Esophagus muscularis mucosa (tissue), 4 donors: ENCODE measurements at places on chromosomes 6 and 20. TPM values are rescaled to one million over a fixed set of nuclear protein-coding genes. Genes with fewer than 3 reads are reported as not detected.

DNA sequence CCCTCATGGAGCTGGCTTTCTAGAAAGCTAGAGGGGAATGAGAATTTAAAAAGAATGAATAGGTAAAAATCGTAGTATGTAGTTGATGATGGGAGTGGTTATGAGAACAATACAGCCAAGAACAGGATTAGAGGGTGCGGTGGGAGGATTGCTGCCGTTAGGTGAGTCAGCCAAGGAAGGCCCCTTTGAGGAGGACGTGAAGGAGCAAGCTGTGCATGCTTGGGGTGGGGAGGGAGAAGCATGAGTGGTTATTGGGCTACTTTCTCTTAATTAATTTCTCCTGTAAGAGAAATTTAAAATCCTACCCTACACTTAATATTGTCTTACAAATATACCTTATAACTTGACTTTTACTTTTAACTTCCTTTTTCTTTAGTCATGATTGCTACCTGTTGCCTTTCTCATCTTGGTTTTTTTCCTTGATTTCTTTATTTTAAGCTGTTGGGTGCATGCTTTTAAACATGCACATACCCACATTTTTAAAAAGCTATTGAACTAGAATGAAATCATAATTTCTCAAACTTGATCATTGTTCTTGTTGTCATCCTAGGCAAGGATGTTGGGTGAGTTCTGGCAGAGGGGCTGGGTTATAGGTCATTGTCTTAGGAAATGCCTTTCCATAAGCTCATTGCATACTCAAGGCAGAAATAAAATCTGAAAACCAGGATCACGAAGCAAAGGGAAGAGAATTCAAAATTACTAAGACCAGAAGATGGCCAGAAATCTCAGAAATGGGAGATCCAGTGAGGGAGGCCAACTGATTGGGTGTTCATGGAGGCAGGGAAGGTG is 114.5 kb downstream of the TCP11 start:
- peaks cover 83% of the 10 kb centered on the region for H3K4me1 ChIP-seq
- peaks cover 11% of the 10 kb centered on the region for H3K36me3 ChIP-seq
- DNase-seq = no peak
- H3K4me3 ChIP-seq = peak overlapping the region; percentile 71
- no peaks in the 10 kb centered on the region for H3K27me3 ChIP-seq
- H3K27ac ChIP-seq = peak overlapping the region; percentile 97

DNA sequence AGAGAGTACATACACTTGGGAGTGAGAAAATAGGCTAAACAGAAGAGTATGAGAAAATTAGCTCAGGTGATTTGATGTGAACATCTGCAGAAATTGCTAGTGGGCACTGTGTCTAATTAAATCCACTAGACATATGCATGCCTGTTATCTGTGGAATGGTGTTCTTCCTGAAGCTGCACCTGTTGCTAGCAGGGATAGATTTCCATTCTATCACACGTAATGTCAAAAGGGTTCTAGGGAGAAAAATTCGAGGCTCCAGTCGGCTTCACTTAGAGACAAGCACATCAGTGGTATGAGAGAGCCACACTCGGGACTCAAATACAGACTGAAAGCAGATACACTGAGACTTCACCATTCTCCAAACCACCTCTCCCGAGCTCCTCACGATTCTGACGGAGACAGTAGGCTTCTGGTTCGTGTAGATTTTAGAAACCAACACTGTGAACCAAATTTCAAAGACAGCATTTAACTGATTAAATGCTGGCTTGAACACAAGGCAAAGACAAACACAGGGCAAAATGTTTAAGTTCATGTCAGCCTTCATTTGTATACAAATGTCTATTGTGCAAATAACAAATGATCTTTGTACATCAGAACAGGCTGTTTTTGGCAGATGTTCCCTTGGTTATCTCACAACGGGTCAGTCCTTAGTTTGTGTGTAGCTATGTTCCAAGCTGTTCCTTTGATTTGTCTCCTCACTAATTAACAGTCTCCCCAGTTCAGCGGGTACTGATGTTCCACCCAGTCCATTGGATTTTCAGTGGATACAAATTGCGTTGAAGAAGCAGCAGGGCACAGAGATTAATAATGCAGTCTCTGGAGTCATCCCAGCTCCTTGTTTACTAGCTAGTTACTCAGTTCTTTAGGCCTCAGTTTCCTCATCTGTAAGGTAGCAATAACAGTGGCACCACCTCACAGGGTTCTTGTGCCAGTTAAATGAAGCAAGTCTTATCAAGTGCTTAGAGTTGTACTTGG is 131.0 kb upstream of the IFNGR1 start:
- peaks cover 11% of the 10 kb centered on the region for H3K4me1 ChIP-seq
- DNase-seq = no peak
- H3K27ac ChIP-seq = no peak overlapping the region
- H3K27me3 ChIP-seq = no peaks in the 10 kb centered on the region
- no peak overlapping the region for H3K4me3 ChIP-seq

DNA sequence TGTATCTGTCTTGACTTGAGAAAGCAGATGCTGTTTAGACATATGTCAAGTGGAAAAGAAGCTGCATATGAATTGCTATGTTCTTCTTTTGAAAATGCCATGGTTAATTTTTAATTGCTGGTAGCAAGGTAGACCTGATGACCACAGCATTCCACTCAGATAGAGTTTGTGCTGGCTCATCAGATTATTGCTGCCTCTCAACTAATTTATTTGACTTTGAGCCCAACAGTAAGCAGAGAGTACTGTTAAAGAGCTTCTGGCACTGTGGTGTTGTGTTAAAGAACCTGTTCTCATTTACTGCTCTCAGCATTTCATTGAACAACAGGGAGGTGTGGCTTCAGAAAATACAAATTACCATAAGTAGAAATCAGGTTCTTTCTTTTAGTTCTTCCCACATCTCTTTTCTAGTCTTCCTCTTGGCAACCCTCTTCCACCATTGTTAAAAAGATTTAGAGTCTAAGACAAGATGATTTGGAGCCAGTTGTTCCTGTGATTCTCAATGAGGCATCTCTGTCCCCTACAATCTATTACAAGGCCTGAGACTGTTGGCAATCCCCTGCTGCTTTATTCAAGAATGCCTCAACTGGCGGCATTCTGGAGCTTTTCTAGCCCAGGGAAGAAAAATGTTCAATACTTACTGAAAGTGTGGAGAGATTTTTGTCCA is 967.6 kb upstream of the GJE1 start:
- no peaks in the 10 kb centered on the region for H3K4me1 ChIP-seq
- H3K36me3 ChIP-seq = no peaks in the 10 kb centered on the region
- H3K27me3 ChIP-seq = no peaks in the 10 kb centered on the region
- H3K4me3 ChIP-seq = no peak overlapping the region
- H3K27ac ChIP-seq = no peak overlapping the region
- no peak for DNase-seq

DNA sequence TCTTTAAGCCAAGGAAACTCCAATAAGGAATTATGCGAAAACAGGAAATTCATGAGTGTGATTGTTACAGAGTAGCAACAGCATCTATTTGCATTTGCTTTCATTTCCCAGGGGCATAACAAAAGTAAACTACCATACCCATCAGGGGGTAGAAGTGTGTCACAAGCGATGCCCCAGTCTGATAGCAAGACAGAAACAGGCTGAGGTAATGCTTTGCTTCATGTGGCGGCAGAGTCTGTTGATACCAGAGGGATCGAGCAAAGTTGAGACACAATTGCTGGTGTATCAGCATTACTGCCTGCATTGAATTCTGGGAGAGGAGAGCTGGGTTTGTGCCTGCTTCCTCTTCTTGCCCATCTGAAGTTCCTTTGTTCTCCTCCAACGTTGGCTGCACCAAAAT is 51.2 kb upstream of the LYRM2 start:
- H3K4me3 ChIP-seq = no peak overlapping the region
- DNase-seq = no peak
- peaks cover 73% of the 10 kb centered on the region for H3K36me3 ChIP-seq
- no peaks in the 10 kb centered on the region for H3K4me1 ChIP-seq

CCN5 gene
- total RNA-seq = 488 TPM

DNA sequence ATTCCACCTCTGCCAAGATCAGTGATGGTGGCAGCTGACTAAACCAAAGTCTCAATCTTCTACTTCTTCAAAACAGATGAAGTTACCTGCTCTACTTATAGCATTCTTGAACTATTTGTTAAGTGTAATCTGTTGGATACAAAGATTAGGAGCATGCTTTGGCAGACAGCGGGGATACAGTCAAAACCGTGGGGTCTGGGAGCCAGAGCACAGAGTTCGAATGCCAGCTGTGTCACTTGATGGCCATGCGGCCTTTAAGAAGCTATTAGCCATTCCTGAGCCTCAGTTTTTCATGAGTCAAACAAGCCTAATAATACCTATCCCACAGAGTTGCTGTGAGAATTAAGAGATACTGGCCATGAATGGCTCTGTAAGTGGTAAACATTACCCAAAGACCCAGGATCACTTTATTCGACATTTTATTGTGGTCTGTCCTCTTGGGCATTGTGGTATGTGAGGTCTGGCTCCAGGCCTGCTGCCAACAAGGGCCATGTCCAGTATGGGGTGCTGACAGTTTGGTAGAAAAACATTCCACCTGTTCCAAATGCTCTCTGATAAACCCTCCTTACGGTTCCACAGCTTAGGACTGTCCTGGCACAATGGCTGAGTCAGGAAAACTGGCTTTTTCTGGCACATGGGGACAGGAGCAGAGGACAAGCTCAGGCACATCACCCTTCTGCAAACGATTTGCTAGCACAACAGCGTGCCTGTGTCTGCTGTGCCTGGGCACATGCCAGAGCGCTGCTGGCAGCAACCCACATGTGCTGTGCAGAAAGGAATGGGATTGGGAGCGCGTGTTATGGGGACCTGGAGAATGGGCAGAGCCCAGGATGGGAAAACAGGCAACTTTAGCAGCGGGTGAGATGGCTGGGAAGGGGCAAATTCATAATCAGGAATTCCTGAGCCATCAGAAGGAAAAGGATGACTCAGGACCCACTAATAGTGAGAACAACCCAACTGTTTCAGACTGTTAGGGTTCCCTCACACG is 15.7 kb upstream of the FAM83C start:
- H3K36me3 ChIP-seq = peaks cover 28% of the 10 kb centered on the region
- H3K27me3 ChIP-seq = no peaks in the 10 kb centered on the region
- peaks cover 53% of the 10 kb centered on the region for H3K4me1 ChIP-seq
- peak overlapping the region; percentile 48 for H3K27ac ChIP-seq
- no peak overlapping the region for H3K4me3 ChIP-seq

DNA sequence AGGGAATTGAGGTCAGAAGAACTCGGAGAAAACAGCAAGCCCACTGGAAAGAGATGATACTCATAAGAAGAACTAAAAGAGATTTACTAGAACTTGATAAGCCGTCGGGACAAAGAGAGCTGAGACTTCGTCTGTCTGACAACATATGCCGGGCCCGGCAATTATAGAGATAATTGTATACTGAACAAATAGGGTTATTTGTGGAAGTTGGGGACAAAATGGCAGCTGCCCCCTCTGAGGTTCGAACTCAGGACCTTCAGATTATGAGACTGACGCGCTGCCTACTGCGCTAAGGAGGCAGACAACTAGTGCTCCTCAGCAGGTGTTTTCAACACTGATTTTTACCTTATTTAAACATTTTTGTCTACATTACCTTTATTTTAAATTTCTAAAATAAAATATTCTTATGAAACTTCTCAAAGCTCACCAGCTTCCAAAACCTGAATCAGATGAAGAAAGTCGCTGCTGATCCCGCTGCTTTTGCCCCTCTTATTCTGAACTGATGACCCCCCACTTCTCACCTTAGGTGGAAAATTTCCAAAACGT is 29.3 kb upstream of the TRIM27 start:
- DNase-seq = no peak
- peaks cover 13% of the 10 kb centered on the region for H3K4me1 ChIP-seq
- H3K27me3 ChIP-seq = no peaks in the 10 kb centered on the region
- H3K36me3 ChIP-seq = no peaks in the 10 kb centered on the region
- H3K4me3 ChIP-seq = peak overlapping the region; percentile 38

GRCh38 chr6:57423468-57423867 is 106.0 kb downstream of the PRIM2 start:
- no peak overlapping the region for H3K4me3 ChIP-seq
- no peak overlapping the region for H3K27ac ChIP-seq
- no peaks in the 10 kb centered on the region for H3K4me1 ChIP-seq
- H3K27me3 ChIP-seq = no peaks in the 10 kb centered on the region
- no peak for DNase-seq

ANKRD60 gene
- not detected for total RNA-seq

- no peaks in the 10 kb centered on the region for H3K27me3 ChIP-seq
- no peak for DNase-seq
- no peak overlapping the region for H3K4me3 ChIP-seq
- H3K27ac ChIP-seq = no peak overlapping the region
Observed at GRCh38 chr6:139442188-139442671, 67.8 kb upstream of the CITED2 start.

- no peaks in the 10 kb centered on the region for H3K36me3 ChIP-seq
- H3K27me3 ChIP-seq = no peaks in the 10 kb centered on the region
- no peak for DNase-seq
Observed at GRCh38 chr6:118280210-118280609, 267.9 kb upstream of the PLN start.

DNA sequence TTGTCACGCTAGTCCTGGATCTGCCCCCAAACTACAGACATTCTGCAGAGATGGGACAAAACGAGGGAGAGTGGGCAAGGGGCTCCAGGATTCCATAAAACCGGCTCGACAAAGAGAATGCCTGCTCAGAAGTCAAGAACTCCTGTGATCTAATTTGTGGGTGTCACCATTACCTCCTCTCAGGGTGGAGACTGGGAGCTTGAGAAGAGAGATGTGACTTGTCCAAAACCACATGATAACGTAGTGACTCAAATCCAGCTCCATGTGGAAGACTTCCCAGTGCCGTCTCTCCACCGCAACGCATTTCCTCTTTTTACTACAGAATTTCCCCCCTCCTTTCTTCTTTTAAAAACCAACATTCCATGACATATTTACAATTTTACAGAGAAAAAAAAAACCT is 44.3 kb downstream of the TRERF1 start:
- H3K27me3 ChIP-seq = no peaks in the 10 kb centered on the region

DNA sequence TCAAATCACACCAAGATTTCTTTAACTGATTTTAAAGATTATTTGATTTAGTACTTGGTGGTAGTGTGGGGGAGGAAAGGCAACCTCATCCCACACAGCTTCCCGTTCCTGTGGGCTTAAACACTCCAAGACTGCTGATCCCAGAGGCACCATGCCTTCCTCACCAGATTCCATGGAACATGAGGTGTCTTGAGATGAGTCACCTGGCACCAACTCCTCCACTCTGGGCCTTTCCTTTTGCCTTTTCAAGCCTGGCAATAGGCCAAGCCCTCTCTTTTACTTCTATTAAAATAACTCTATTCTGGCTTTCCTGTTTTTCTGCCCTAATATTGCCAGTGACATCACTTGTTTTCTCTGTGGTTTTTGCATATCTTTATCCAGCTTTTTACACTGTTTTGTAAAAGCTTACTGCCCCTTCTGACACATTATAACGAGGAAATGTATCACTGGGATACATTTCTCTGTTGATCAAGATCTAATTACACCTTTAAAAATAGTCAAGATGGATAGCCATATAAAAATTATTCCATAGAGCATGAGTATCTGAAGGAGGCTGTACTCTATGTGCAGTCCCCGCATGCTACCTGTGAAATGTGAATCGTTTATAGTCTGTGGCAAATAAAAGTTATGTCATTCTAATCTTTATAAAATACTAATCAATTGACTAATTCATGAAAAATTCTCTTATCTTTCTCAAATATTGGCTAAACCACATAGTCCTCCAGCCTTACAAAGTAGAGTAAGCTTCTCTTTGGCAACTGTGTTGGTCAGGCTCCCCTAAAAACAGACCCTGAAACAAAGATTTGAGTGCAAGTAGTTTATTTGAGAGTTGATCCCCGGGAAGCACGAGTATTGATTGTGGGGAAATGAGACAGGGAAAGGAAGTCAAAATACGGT is 257.8 kb upstream of the KCNQ5 start:
- peaks cover 24% of the 10 kb centered on the region for H3K4me1 ChIP-seq
- H3K27ac ChIP-seq = no peak overlapping the region
- H3K27me3 ChIP-seq = no peaks in the 10 kb centered on the region
- no peak for DNase-seq
- H3K4me3 ChIP-seq = no peak overlapping the region
